Right forelimb (tissue), 1 donor: ENCODE measurements at places on chromosomes 12 and 14.
A peak's percentile ranks its signal among the peaks of the same experiment; 100 is the strongest.

DNA sequence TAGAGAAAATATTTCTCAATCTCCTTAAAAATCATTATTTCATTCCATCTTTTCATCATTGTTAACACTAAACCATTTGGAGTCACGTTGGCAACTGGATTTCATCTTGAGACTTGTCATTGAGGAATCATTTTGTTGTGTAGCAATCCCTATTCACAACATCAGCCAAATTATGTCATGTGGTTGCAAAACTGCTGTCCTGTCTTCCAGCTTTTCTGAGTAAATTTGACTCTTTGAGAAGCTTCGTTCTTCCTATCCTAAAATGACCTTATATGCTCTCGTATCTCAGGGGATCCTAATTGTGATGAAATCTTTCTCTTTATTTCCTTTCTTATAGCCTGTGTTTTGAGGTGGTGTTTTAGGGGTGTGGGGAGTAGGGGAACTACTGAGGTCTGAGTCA is 30.6 kb upstream of the KICS2 start:
- no peak for DNase-seq

- no peak for DNase-seq
Measured at GRCh38 chr14:65074449-65075150, 27.7 kb downstream of the MAX start.

- peak; percentile 41 for DNase-seq
Measured at GRCh38 chr14:104091927-104092771, 6.6 kb downstream of the ASPG start.

DNA sequence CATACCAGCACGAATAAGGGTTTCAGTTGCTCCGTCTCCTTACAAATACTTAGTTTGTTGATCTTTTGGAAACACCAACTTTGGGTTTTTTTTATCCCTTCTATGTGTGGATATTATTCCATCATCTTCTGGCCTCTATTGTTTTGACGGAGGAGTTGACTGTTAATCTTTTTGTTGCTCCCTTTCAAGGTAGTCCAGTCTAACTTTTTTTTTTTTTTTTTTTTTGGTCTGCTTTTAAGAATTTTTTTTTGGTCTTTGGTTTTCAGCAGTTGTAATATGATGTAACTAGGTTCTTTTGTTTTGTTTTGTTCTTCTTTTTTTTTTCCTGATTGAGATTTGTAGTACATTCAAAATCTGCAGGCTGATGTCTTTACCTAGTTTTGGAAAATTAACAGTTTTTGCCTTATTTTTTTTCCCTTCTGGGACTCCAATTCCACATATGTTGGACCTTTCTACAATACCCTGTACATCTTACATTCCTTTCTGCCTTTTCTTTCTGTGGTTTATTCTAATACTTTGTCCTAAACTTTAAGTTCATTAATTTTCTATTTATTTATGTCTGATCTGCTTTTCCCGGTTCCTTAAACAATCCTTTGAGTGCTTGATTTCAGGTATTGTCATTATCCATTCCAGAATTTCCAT is 54.9 kb downstream of the DNAH10 start:
- no peak for DNase-seq

DNA sequence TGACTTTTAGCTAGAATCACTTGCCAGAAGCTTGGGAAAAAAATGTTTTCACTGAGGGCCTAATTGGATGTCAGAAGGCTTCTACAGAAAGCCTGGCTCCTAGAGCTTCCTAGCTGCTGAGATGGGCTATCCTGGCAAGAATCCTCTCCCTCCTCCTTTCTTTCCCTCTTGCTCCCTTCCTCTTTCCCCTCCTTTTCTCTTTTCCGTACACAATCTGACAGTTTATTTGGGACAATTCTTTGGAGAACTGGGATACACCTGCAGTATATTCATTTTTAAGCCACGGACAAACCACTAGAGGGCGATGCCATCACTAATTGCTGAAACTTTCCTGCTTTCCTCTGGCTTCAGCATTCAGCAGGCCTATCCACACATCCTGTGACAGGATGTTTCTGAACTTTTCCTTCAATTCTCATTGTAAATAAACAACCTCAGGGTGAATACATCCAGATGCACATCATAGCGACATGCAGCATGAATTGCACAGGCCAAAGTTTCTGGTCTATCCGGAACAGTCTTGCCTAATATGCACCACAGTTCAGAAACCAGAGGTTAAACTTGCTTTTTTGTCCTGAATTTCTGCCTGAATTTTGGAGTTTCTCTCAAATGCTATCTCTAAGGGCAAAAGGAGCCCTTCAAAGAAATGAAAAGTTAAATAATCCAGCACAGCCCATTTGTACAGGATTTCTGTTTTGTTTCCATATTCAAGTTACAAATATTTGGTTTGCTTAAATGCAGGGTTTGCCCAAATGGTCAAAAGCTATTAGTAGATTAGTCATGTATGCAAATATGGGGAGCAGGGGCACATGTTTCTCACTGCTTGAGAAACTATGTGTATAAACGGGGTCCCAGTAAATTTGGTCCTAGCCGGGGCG is 142.8 kb downstream of the PAWR start:
- no peak for DNase-seq

DNA sequence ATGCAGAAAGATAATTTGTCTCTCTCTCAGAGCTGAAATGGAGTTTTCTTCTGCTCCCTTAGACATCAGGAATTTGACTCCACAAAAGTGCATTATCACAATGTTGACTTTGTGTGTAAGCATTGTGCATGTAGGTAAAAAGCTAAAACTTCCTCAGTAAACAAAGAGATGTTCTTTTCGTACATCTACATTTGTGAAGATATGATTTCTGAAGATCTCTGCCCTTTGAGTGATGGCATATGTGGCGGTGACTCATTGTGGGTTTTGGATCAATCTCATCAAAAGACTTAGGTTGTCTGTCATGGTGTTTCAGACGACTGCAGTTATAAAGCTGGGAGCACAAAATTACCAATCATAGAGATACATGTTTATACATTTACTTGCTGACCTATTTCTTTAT is 411.4 kb upstream of the LMO3 start:
- no peak for DNase-seq

DNA sequence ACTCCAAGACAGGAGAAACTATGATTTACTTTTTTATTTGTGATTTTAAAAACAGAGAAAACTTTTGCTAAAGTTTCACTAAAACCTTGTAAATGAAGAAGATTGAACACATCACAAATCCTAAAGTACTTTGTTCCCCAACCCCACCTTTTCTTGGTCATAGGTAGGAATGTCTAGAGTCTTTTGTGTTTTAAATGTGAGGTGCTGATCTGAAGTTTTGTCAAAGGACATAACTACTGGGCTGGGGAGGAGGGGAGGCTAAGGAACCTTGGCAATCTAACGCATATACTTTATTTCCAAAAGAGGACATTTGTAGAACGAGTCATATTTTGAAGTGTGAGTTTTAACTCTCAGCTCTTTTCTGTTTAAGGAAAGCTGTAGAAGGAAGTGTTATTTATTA is 37.2 kb downstream of the CATSPERB start:
- no peak for DNase-seq

DNA sequence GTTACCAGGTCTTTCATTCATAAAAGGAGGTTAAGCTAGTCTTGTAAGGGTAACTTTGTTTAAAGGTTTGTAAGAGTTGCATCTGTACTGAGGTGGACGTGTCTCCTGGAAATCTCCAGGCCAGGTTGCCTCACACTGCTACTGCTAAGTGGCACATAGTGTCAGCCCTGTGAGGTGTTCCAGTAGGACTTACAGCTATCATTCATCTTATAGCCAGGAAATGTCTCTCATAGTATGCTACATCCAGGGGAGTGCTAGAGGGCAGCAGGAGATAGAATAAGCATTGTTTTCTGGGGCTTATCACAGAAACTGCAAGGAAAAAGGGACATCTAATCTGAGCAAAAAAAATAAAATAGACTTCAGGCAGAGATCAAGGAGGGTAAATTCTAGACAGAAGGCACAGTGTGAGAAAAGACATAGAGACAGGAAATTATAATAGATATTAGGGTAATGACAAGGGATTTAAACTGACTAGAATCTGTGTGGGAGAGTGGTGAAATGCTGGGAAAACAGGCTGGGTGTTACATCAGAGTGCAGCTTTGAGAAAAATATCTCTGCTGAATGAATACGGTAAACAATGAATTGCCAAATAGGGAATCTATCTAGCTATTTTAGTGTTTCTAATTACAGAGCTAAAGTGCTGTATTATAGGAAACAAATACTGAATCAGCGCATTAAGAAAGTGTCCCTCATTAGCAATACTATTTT is 205.1 kb upstream of the ABCD2 start:
- DNase-seq, result no peak

DNA sequence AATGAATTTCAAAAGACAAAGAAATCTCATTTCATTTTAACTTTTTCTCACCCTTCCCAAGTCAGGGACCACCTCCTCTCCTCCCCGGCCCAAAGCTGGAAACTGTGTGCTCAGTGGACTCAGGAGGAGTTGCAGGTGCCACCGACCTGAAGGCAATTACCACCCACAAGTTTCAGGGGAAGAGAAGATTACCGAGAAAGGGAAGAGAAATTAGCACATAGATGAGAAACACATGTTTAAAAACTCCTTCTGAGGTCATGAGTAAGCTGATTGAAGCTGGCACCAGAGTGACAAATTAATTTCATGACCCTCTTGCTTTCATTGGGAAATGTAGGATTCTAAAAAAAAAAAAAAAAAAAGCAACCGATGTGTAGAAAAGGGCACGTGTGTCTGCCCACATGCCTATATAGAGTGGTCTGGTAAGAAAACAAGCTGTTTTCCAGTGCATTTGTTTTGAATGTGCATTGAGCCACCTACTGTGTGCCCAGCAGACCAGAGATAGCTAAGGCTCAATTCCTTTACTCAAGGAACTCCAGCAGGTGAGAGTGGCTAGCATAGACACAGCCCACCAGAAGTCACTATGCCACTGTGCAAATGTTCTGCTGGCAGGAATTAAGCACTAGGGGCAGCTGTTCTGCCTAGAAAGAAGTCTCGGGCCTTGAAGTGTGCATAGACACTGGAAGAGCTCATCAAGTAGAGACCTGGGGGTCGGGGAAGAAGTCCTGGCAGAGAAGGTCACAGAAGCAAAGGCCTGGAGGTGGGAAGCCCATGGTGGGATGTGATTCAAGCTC is 30.5 kb downstream of the DPF3 start:
- DNase-seq, result no peak

DNA sequence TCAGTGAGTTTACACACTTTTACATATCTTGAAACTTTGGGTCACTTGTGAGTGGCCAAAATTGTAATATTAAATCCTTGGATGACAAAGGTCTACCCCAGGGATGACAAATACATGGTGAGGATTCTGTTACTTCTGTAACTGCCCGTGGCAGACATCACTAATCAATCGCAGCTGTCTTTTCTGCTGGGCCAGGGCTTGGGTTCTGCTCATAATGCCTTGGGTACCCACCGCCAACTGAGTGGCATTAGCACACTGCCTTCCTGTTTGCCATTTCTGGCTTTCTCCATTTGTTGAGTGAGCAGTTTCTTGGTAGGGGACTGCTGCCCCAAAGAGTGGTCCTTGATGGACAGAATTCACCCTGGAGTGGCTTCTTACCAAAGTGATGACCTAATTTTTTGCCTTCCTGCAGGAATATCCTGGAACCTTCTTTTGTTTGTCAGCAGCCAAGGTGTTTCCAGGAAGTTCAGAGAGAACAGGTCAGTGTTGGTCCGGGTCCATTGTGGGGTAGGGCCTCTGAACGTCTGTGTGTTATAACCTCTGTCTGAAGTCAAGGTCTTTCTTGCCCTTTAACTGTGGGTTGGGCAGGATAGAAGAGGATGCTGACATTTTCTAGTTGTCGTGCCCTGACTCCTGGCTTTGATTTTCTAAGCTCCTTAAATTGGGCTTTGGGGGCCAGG is 6.2 kb downstream of the TSPAN9 start:
- DNase-seq, result no peak

DNA sequence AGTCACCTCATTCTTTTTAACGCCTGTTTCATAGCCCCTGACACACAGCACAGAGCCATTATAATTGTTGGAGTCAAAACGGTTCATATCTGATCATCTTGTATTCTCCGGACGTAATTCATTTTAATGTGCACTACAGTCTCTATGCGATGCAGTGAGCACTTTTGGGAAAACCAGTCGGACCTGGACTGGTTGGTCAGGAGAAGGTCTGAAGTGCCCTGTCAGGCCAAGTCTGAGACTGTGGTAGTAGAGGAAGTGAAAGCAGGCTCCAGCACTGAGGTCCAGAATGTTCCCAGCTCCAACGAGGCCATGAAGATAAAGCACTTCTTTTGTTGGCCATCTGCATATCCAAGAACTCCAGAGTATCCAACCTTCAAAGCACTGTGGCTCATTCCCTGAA is 117.1 kb upstream of the NCOR2 start:
- DNase-seq, result no peak

GRCh38 chr12:6868211-6869048 is 1.1 kb downstream of the TPI1 start:
- no peak for DNase-seq

DNA sequence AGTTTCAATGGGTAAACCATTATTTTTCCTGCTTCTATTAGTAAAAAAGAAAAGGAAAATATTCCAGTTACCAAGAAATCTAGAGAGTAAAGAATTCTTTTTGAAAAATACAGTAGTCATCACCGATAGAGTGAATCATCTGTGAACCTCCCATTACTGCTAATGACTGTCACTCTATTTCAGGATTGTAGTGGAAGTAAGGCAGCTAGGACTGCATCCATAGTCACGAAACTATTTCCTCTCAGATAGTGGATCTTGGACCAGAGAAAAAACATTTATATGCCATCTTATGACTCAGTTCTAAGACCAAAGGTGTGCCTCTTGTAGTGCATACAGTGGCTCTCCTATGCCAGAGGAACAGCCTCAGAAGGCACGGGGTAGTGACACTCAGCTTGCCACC is 173.9 kb upstream of the PLEKHA5 start:
- DNase-seq, result no peak

DNA sequence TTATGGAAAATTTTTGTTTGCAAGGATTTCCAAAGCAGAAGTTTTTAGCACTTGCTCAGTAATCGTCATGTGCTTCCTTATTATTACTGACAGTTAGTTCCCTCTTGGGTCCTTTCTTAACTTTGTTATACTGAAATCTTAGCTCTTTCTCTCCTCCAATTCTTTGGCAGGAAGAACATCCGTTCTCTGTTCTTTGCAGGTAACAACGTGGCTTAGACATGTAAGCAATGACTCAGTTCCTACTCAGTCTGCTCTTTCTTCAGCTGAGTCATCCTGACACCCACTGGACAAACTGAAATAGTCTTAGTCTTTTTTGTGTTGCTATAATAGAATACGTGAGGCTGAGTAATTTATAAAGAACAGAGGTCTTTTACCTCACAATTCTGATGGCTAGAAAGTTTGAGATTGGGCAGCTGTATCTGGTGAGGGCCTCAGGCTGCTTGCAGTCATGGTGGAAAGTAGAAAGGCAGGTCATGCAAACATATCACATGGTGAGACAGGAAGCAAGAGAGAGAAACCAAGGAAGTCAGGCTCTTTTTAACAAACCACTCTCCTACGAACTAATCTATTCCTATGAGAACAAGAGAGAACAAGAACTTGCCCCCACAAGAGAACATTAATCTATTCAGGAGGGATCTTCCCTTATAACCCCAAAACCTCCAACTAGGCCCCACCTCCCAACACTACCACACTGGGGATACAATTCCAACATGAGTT is 49.2 kb downstream of the TESPA1 start:
- no peak for DNase-seq

GRCh38 chr12:121958541-121959240 is 40.3 kb downstream of the CFAP251 start:
- DNase-seq, result no peak
